ENCODE measurements at places on chromosomes 7 and 10.

DNA sequence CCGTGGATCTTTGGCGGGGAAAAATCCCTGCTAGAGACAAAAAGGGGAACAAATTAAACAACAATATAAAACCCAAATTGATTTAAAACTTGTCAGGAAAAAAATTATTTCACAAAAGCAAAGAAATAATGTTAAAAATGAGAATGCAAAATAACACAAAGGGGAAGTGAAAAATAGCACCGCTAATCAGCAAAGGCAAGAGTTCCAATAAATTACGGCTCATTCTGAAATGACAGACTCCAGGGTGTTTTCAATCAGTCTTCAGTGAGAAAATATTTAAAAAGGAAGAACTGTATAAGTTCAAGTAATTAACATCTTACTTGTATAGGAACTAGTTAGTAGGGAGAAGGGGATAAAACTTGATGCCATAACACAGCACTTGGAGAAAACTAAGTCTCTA lies 336.8 kb downstream of the LRRTM3 start:
- DNase-seq = no peak

DNA sequence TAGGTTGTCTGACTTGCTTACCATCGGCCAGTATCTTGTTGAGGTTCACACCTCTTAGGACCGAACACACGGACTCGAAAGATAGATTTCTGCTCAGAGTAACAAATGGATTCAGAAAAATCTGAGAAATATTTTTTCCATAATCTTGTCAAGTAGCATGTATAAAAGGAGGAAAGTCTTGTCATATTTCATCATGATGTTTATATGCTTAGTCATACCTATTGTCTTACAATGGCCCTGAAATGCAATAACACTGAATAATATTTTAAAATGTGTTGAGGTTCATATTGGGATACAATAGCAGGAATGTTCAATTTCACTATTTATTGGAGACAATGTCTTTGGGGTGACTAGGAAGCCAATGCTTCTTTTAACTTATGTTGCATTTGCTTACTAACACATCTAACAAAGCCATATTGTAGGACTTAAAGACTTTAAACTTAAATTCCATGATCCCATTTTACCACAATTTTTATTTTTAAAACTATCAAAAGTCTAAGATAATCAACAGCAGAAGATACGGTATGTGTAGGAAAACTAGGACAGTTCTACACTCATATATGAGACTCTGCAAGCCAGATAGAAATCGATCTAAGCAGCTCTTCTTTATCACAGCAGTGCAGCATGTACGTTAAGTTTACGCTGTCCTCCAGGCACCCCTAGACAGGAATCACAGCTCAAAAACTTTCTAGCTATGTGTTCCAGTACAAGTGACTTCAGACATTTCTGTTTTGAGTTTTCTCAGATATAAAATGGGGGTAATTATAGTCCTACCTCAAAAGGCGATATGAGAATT lies 135.7 kb upstream of the CAV2 start:
- no peak for DNase-seq

GRCh38 chr7:77910124-77910523 lies 111.6 kb downstream of the PHTF2 start:
- no peak for DNase-seq

DNA sequence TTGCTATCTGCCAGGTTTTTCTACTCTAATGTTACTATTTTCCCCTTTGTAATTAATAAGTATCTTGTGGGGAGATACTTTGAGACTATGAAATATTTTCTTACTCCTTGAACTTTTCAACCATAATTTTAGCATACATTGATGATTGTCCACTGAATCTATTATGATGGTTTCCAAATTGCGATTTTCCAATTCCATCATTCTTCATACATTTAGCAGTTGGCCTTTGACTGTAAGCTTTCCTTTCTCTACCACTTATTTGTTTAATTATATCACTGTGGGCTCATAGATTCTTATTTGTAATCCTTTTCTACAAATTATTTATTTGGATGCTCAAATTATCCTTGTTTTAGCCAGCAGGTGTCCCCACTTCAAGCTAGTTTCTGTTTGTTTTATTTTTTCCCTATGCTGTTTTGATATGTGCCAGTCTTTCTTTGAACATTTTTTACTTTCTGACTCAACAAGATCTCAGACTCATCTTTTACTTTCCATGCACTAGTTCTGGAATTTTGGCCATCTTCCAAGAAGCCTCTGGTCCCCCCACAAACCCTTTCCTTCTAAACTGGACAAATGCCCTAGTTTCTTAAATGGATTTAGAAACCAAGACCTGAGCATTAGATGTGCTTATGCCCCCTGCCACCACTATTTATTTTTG lies 11.4 kb upstream of the MRPS16 start:
- no peak for DNase-seq

GRCh38 chr7:155392726-155393570 lies 65.0 kb upstream of the EN2 start:
- DNase-seq = no peak

GRCh38 chr7:107152011-107152410 lies 16.8 kb upstream of the HBP1 start:
- no peak for DNase-seq

DNA sequence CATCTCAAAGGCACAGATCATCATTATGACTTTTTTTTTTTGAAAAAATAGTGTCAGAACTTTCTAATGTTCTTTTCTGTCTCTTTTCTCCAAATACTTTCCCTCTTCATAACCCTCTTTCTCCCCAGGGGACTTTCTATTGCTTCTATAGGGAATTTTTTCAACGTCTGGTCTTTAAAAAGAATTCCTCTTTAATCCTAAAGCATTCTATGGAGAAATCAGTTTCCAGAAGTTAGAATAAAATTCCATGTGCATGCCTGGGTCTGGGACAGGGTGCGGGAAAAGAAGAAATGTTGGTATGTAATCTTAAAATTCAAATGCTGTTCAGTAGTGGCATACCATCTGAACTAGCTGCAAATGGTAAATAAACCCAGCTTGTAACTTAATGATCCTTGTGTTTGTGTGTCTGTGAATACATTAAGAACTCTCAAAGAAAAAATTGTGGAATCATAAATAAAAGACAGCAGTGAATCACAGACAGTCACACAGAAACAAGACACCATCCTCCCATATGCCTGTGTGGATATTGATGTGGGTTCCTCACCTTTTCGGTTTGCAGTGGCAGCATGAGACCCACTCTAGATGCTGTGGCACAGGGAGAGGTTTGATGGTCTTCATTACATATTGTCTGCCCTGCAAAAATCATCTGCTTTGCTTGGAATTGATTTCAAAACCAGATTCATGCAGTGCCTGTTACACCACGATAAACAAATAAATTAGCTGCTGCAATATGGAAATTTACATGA lies 374.7 kb upstream of the NRP1 start:
- DNase-seq = no peak

DNA sequence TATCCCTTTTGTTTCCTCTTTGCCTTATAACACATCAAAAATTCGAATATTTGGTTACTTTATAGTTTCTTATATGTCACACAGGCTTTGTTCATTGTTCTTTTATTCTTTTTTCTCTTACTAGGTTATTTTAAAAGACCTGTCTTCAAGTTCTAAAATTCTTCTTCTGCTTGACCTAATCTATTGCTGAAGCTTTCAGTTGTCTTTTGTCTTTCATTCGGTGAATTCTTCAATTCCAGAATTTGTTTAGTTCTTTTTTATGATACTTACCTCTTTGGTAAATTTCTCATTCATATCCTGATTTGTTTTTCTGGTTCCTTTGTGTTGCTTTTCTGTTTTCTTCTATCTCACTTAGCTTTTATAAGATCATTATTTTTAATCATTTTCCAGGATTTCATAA lies 188.4 kb downstream of the ZEB1 start:
- no peak for DNase-seq
